Stimulated activated CD8-positive, alpha-beta memory T cell treated with anti-CD3 and anti-CD28 coated beads, Interleukin-2, amount 100 ng/mL, for 1 hour (primary cell): ENCODE measurements at places on chromosomes 6 and 20.

DNA sequence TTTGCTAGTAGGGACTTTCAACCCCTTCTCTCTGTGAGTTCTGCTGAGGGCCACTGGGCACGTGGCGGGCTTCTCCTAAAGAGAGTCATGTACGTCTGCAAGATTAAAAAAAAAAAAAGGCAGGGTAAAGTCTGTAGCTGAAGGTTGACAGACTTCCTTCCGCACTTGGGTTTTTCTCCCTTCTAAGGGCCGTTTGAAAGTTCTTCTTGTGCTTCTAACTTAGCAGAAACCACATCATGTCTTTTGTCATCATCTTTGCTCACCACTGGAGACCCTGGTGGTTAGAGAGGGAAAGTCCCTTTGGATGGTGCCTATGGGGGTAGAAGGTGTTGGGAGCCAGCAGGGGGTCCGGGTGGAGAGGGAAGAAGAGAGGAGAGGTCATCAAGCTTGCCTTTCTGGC is 31.4 kb downstream of the PRDM1 start:
- DNase-seq = peak; percentile 39

- DNase-seq = no peak
Measured at GRCh38 chr6:20574355-20574754, 40.1 kb downstream of the CDKAL1 start.

DNA sequence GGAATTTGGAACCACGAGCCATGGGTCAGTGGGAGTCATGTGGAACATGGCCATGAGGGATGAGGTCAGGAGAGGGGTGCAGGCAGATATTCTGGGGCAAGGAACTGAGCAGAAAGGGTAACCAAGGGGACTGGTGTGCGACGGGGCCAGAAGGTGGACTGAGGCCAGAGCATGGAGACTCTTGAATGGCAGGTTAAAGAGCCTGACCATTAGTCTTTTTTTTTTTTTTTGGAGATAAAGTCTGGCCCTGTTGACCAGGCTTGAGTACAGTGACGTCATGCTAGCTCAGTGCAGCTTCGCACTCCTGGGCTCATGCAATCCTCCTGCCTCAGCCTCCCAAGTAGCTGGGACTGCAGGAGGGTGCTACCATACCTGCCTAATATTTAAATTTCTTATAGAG is 64.0 kb downstream of the RREB1 start:
- DNase-seq = no peak

DNA sequence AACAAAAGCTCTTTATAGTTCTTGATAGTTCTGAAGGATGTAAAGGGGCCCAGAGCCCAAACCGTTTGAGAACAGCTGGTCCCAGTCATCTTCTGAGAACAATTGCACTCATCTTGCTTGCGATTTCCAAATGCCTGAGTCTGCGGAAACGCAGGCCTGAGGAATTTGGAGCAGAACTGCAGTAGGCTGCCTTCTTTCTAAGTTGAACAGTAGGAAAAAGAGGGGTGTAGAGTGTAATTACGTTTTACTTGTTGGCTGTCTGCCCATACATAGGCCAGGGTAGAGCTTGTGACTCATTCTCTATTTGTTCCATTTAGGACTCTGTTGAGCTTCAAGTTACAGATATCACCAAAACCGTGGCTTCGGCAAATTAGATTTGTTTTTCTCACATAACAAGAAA is 42.0 kb upstream of the KIF16B start:
- DNase-seq = no peak

- no peak for DNase-seq
Measured at GRCh38 chr6:34951731-34952130, 62.7 kb downstream of the ANKS1A start.

DNA sequence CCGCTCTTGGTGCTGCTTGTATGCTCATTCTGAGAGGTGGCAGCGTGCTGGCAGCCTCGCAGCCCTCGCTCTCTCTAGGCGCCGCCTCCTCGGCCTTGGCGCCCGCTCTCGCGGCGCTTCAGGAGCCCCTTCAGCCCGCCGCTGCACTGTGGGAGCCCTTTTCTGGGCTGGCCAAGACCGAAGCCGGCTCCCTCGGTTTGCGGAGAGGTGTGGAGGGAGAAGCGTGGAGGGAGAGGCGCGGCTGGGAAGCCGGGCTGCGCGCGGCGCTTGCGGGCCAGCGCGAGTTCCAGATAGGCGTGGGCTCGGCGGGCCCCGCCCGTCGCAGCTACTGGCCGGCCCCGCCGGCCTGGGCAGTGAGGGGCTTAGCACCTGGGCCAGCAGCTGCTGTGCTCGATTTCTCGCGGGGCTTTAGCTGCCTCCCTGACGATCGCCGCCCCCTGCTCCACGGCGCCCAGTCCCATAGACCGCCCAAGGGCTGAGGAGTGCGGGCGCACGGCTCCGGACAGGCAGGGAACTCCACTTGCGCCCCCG is 19.5 kb upstream of the FAM8A1 start:
- no peak for DNase-seq

- DNase-seq = no peak
Measured at GRCh38 chr6:36607683-36608386, 13.7 kb downstream of the SRSF3 start.

- no peak for DNase-seq
Measured at GRCh38 chr6:87932361-87932760, 115.3 kb upstream of the SPACA1 start.

DNA sequence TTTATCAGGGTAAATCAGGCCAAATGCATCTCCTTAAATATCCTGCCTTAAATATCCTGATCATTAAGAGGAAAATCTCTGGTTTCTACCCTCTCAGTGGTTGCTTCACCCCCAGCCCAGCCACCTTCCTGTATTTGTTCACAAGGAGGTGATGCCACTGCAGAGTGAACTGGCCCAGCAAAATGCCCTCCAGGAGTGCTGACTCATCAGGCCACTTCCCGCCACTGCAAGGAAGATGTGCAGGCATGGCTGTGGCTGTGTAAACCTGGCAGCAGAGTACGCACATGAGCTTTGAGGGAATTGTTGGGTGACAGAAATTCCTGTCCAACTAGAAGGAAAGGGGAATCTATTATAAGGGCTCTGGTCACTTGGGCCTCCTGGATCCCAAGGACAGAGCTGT is 13.8 kb downstream of the NQO2 start:
- no peak for DNase-seq

DNA sequence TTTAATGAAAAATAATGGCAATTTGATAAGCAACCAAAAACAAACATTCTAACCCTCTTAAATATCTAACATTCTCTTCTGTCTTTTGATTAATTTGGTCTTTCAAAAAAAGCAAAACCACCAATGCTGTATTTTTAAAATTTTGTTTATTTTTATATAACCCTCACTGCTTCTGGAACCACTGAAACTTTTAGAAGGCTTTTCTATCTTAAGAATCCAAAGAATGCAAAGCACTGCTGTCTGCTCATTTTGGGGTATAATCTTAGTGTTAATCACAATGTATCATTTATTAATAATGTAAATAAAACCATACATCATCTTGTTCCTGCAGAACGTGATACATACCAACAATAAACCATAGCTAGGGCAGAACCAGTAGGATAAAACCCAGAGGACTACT is 14.0 kb downstream of the STK38 start:
- DNase-seq = no peak

DNA sequence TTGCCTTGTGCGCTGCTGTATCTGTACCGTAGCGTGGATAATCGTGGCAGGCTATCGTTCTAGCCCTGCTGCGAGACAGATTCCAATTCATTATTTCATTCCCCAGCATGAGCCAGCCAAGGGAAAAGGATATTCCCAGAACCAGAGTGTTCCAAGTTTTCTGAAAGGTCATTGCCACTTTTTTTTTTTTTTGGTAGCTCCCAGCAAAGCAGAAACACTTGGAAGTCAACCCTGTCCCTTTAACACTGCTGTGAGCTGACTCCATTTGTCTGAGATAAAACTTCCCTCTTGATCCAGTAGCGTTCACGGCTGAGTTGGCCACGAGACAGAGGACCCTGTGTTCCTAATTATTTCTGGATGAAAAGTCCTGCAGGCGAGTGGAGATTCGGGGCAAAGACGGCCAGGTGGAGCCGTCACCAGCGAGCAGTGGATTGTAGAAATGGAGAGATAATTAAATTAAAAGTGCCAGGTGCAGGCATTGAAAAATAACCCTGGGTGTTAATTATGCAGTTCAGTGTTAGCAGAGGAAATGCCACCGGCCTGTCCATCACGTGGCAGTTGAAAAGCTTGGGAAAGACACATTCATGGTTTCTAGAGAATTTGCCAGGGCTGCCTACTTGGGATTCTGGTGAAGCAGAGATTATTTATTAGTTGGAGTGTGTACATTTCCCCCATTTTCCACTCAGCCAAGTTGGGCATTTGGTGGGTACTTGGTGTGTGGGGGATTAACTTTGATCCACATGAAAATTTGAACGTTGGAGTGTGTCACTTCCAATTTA is 164.2 kb downstream of the SLC24A3 start:
- DNase-seq = no peak

- DNase-seq = no peak
Measured at GRCh38 chr6:147531321-147531720, 22.8 kb downstream of the SAMD5 start.

GRCh38 chr6:71531841-71532240 is 243.2 kb downstream of the OGFRL1 start:
- DNase-seq = no peak

DNA sequence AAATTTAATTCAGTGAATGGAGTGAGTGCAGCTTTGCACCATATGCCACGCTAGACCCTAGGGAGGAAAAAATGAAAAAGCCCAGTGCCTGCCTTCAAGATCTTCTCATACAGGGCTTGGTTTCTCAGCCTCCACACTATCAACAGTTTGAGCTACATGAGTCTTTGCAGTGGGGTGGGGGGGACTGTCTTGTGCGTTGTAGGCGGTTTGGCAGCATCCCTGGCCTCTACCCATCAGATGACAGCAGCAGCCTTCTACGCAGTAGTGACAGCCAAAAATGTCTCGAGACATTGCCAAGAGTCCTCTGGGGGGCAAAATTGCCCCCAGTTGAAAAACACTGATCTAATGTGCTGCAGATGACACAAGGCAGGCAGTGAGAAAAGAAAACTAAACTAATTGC is 6.2 kb downstream of the CDH22 start:
- DNase-seq = no peak

DNA sequence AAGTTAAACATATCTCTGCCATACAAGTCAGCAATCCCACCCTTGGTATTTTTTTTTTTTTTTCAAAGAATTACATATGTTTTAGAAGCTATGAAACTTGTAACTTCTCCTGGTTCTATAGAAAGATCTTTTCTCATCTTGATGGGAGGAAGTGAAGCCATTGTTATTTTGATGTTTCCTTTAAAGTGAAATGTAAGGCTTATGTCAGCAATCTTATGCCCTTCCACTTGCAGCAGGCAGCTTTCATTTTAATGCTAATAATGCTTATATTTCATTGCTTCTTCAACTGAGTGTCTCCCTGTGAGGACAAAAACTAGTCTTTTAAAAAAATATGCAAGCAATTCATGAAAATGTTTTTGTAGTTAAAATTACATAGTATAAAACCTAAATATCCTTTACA is 1614.7 kb downstream of the KHDRBS2 start:
- DNase-seq = no peak

GRCh38 chr6:1310628-1311399 is 1.1 kb upstream of the FOXQ1 start:
- DNase-seq = no peak

DNA sequence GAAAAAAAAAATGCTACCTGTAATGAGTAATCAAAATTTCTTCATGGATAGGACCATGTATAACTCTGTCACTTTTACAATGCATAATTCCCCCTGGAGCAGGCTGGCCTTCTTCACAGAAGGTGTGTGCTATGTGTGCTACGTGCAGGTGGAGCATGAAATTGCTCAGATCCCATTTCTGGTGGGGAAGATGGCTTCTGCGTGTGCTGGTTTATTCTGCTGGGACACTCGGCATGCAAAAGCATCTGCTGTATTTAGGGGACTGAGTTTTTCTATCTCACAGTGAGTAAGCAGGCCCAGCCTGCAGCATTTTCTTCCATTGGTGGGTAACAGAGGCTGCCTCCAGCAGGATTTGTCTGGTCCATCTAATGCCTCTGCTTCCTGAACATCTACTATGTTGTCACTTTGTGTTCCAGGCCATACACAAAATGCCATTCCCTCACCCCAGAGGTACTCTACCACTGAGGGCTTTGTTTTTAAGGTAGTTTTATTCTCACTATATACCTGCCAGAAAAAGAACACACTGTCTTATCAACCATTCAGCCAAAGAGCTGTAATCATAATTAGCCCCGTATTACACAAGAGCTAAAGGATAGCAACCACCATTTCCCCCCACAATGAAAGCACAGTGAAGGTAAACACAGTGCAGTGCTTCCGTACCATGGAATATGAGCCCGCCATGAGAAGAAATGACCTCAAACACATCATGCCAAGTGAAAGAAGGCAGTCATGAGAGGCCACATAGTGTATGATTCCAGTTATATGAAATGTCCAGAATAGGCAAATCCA is 62.4 kb downstream of the SYNDIG1 start:
- DNase-seq = no peak

GRCh38 chr6:144637541-144637940 is 352.4 kb downstream of the UTRN start:
- no peak for DNase-seq

DNA sequence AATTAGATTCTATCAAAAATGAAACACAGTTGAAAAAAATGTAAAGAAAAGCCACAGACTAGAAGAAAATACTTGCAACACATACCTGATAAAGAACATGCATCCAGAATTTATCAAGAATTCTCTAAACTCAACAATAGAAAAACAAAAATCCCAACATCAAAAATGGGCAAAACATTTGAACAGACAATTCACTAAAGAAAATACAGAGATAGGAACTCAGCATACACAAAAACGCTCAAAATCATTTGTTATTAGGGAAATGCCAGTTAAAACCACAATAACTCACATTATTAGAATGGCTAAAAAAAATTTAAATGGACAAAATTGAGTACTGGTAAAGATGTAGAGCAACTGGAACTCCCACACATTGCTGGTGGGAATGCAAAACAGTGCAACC is 311.0 kb upstream of the PRDM1 start:
- no peak for DNase-seq

- DNase-seq = no peak
Measured at GRCh38 chr20:43691928-43692524, 25.1 kb downstream of the MYBL2 start.

DNA sequence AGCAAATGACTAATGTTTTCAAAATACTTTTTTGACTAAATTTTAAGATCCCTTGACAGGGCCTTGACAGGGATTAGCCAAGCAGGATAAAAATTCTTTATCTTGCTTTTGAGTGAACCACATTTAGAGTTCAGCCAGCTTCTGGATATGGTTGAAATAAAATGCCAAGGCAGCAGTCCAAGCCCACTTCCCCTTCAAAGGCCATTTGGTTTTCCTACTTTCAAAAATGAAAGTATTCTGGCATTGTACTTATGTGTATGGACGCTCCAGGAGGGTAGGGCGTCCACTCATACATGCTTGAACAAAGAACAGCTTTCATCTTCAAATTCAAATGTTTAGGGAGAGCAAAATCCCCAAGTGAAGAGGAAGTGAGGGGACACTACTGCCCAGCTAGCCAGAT is 82.3 kb upstream of the BCLAF1 start:
- no peak for DNase-seq

DNA sequence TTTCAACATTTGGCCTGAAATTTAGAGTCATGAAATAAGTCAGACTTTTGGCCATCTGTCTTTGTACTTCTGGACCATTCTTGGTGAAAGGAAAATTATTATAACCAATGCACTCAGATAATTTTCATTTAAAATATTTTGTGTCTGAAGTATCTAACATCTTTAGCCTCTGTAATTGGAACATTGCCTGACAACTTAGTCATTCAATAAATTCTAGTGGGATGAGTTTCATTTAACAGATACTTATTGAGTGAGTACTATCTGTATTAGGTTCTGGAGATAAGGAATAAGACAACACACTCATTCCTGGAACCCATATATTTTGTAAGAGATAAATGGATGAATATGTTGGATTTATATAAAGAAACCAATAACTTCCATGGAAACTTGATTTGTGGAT is 536.0 kb downstream of the BCKDHB start:
- DNase-seq = no peak
